ENCODE measurements at places on chromosomes 16 and 17. TPM values are rescaled to one million over a fixed set of nuclear protein-coding genes. Genes with fewer than 3 reads are reported as not detected.

Gene PRDM7
- not detected for total RNA-seq

Gene PMP22
- 60.4 TPM for total RNA-seq

Gene PYDC1
- not detected for total RNA-seq

Gene DPEP2
- total RNA-seq = not detected

Gene PDK2
- total RNA-seq = 26.1 TPM

Gene AP2B1
- total RNA-seq = 97.2 TPM

Gene KLHDC4
- total RNA-seq = 26.8 TPM

Gene NRN1L
- total RNA-seq = not detected

Gene TMEM186
- 4.0 TPM for total RNA-seq

Gene TTLL6
- total RNA-seq = not detected

Gene RCVRN
- not detected for total RNA-seq

Gene RSL1D1
- 171 TPM for total RNA-seq

Gene GRAP
- total RNA-seq = 0.20 TPM

Gene FOXC2
- total RNA-seq = 4.5 TPM

Gene NPIPB8
- total RNA-seq = 0.39 TPM

Gene TOX3
- not detected for total RNA-seq

Gene MARVELD3
- total RNA-seq = not detected

Data from subcutaneous preadipocyte (primary cell).